ENCODE measurements at places on chromosomes 5 and 9. TPM values are rescaled to one million over a fixed set of nuclear protein-coding genes. Genes with fewer than 3 reads are reported as not detected.

The TRIM36 gene
- 1.6 TPM for polyA plus RNA-seq

The PCDHA9 gene
- 0.04 TPM for polyA plus RNA-seq

The FOXD1 gene
- 0.69 TPM for polyA plus RNA-seq

The FAM151B gene
- polyA plus RNA-seq, result 5.2 TPM

The MAP1B gene
- polyA plus RNA-seq, result 42.1 TPM

The PKD2L2 gene
- polyA plus RNA-seq, result 0.59 TPM

The C5orf63 gene
- polyA plus RNA-seq, result 8.0 TPM

The SLC1A3 gene
- 36.4 TPM for polyA plus RNA-seq

The RGMB gene
- 62.5 TPM for polyA plus RNA-seq

The FBP2 gene
- 47.9 TPM for polyA plus RNA-seq

The NUP214 gene
- polyA plus RNA-seq, result 32.6 TPM

The HBEGF gene
- 12.1 TPM for polyA plus RNA-seq

The ARHGEF28 gene
- 5.6 TPM for polyA plus RNA-seq

The PDLIM4 gene
- 47.2 TPM for polyA plus RNA-seq

The C1QTNF2 gene
- 21.8 TPM for polyA plus RNA-seq

The OR1J2 gene
- polyA plus RNA-seq, result not detected

The SLC44A1 gene
- polyA plus RNA-seq, result 22.2 TPM

The IL9 gene
- polyA plus RNA-seq, result not detected

The SPINK13 gene
- 0.43 TPM for polyA plus RNA-seq

The TNIP1 gene
- 102 TPM for polyA plus RNA-seq

The SHC3 gene
- polyA plus RNA-seq, result 0.82 TPM

The ZNF658 gene
- 4.9 TPM for polyA plus RNA-seq

The SLC6A3 gene
- polyA plus RNA-seq, result not detected

The NDOR1 gene
- 6.0 TPM for polyA plus RNA-seq

The SPATA31D4 gene
- polyA plus RNA-seq, result not detected

The SHISAL2B gene
- polyA plus RNA-seq, result not detected

The OMD gene
- polyA plus RNA-seq, result 5.7 TPM

The PCDHGC4 gene
- polyA plus RNA-seq, result 1.4 TPM

The CSF2 gene
- not detected for polyA plus RNA-seq

The ACTBL2 gene
- polyA plus RNA-seq, result not detected

The HSDL2 gene
- polyA plus RNA-seq, result 58.9 TPM

The SLC2A8 gene
- polyA plus RNA-seq, result 12.3 TPM

The PCDHGB7 gene
- polyA plus RNA-seq, result 7.7 TPM

The MCIDAS gene
- not detected for polyA plus RNA-seq

The SPATA31A3 gene
- not detected for polyA plus RNA-seq

The PAEP gene
- not detected for polyA plus RNA-seq

The AJM1 gene
- polyA plus RNA-seq, result 2.1 TPM

The TUBB4B gene
- polyA plus RNA-seq, result 258 TPM

The QRFP gene
- polyA plus RNA-seq, result 0.24 TPM

The TOMM5 gene
- polyA plus RNA-seq, result 80.8 TPM

The CCDC152 gene
- polyA plus RNA-seq, result 6.4 TPM

The PCDHB16 gene
- 3.3 TPM for polyA plus RNA-seq

The CCDC183 gene
- 2.0 TPM for polyA plus RNA-seq

The EGFLAM gene
- polyA plus RNA-seq, result 44.9 TPM

The JAKMIP2 gene
- 1.7 TPM for polyA plus RNA-seq

The GTF2H2 gene
- 10.4 TPM for polyA plus RNA-seq
